ENCODE measurements at places on chromosomes 2 and 18.

DNA sequence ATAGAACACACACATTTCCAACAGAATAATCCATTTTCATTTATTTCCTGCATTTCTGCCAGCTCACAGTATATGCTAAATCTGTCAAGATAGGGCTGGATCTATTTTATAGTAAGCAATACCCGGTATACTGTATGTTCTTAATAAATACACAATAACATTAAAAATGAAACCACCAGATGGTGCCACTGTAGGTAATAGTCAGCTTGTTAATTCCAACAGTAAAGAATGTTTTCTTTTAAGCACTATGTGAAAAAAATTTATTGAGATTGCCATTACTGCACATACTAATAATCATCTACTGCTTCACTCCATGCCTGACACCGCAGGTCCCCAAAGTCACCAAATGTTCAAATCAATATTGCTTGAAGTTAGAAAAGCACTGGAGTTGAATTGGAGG, 131.5 kb upstream of the PGAP1 start:
- no peak for DNase-seq

- DNase-seq, result peak; percentile 42
Measured at GRCh38 chr2:207624185-207625013, 795 bp downstream of the METTL21A start.

DNA sequence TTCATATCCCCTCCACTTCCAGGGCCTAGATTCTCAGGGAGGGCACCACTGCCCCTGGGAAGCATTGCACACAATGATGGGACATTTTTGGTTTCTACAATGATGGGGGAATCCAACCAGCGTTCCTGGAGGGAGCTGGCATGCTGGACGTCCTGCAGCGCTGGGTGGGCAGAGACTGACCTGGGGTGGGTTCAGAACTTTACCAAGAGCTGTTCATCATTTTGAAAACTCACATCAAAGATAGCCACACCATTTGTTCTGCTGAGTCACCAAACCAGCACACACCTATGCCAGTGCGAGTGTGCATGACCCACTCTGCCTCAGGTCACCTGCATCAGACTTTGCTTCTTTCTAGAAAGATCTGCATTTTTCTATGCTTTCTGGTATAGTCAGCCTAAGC, 14.1 kb upstream of the ARMC9 start:
- DNase-seq, result no peak

DNA sequence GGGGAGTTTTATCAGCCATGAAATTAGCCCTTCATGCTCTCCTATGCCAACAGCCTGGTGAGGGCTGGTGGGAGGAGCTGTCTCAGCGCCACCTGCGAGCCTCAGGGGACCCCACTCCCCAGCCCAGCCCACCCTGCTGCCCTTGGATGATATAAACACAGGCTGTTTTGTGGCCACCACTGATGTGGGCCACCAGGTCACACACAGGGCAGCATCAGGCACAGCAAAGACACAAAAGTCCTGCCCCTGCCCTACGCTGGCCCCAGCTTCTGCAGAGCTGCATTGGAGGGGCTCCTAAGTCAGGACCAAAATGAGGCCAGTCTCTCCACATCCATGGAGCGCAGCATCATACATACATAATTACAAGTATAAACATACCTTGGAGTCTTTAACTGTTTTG, 110.6 kb upstream of the TEX51 start:
- no peak for DNase-seq

DNA sequence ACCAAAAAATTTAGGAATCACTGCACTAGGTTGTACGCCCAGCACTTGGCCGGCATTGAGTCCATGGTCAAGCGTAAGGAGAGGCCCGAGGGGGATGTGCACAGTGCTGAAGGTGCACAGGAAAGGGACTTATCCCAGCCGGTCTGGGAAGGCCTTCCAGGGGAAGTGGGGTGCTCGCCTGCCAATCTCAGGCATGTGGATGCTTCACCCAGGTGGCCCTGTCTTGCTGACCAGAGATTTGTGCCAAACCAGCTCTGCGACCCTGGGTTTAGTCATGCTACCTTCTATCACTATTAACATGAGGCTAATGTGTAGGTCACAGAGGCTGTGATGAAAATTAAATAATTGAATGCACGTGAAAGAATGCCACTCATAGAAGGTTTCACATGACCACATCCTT, 1.7 kb upstream of the ITM2C start:
- DNase-seq, result no peak

GRCh38 chr18:35729991-35730668, 148.6 kb downstream of the GALNT1 start:
- DNase-seq, result no peak

DNA sequence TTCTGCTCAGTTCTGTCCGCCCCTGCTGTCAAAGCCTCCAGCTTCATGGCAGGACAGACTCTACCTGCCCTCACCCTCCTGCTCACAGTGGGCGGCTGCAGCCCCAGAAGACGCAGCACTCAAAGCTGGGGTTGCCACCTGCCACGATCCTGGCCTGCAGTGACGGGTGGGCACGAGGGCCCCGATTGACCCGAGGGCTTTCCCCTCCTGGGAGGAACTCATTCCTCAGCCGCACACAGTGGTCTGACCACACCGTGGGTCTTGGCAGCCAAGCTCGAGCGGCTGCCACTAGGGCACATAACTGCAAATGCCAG, 47.1 kb downstream of the HS6ST1 start:
- DNase-seq, result no peak

DNA sequence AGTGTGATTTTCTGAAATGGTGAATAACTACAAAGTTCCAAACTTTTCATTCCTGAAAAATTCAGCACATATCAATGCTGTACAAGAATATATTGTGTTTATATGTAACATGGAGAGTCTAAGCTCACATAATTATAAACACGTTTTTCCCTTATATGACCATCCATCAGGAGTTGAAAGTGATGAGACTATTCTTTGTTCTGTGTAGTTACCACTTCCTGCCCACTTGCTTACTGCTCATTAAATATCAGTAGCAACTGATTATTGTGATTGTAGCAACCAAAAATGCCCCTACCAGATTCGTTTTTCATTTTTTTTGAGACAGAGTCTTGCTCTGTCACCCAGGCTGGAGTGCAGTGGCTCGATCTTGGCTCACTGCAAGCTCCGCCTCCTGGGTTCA, 30.8 kb downstream of the OTX1 start:
- DNase-seq, result no peak

GRCh38 chr2:199988151-199988550, 32.8 kb downstream of the MAIP1 start:
- DNase-seq, result no peak

GRCh38 chr2:171158790-171159371, 1.8 kb downstream of the TLK1 start:
- no peak for DNase-seq

DNA sequence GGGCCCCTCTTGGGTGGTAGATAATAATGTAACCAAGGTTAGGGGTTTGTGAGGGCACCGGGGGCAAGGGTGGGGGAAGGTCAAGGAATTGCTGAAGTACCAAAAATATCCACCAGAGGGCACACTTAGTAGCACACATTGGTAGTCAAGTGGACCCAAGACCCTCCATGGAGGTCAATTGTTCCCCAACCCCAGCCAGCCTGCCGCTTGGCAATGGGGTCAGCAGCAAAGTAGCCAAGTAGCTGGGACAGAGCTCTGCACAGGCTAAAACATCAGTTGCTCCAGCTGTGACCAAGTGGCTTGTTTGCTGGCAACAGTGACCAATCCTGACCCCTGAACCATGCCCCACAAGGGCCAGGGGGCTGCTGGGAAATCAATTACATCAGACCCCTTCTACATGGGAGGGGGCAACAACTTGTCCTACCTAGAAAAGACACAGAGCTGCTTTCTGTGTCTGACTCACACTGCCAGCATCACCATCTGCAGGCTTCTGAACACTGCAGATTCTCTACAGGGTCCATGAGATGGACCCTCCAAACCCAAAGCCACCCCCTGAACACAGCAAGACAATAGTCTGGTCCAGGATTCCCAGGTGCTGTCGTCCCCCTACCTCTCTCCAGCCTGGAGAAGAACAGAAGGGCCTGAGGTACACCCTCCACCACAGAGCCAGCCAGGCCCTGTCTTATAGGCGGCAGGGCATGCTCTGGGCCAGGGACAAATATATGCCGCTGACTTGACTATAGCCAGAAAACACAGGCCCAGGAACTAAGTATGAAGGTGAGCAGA, 76.0 kb downstream of the EMX1 start:
- peak; percentile 93 for DNase-seq

DNA sequence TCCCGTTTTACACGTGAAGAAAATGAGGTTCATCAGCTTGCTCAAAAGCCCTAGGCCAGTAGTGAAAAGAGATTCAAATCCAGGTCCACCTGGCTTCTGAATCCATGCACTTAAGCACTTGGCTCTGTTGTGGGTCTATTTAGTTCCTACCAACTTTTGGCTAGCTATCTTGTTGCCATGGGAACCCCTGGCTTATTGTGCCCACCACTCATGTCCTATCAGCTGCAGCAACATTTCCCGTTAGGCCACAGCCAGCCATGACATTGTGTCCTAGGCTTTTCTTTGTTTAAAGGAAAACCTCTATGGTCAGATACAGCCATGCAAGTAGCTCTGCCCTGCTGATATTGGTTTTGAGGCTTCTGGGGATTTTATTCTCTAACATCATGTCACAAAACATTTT, 49.8 kb downstream of the PLEK start:
- no peak for DNase-seq

DNA sequence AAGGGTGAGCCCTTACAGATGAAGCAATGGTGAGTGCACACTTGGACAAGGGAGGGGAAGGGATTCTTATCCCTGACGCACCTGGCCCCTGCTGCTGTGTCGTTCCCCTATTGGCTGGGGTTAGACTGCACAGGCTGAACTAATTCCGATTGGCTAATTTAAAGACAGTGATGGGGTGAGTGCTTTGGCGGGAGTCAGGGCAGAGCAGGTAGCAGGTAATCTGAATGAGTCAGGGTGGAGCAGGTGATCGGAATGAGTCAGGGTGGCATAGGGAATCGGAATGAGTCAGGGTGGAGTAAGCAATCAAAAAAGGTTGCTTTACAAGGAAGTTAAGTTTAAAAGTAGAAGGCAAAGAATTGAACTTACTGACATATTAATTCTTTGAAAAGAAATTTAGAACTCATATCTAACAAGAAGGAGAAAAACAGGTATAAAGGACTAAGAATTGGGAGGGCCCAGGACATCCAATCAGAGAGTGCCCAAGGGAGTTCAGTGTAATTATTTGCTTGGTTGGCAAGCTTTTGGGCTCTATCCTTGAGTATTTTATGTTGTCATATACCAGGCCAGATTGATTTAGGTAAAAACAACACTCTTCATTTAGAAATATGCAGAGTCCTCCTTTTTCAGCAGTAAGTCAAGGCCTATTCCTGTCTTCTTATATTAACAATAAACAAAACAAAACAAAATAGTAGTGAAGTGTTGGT, 52.3 kb upstream of the RALBP1 start:
- DNase-seq, result no peak

GRCh38 chr2:136785215-136785614, 19.9 kb downstream of the THSD7B start:
- DNase-seq, result no peak

DNA sequence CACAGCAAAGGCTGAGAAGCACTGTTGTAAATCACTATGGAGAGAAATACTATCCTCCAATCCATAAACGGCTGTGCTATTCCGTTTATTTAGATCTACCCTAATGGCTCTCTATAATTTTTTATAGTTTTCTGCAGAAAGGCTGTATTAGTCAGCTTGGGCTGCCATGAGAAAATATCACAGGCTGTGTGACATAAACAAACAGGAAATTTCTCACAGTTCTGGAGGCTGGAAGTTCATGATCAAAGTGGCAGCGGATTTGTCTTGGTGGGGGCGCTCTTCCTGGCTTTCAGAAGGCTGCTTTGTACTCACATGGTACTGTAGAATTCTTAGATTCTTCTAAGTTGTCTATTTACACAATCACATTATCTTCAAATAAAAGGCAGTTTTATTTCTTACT, 44.1 kb downstream of the C1D start:
- DNase-seq, result no peak

GRCh38 chr2:173441222-173441621, 86.5 kb downstream of the CDCA7 start:
- no peak for DNase-seq

- DNase-seq, result no peak
Measured at GRCh38 chr2:233168445-233168844, 83.0 kb upstream of the ATG16L1 start.

- DNase-seq, result no peak
Measured at GRCh38 chr2:4358837-4359236, 655.5 kb downstream of the DCDC2C start.

GRCh38 chr2:28293416-28293815, 99.2 kb upstream of the FOSL2 start:
- DNase-seq, result no peak

GRCh38 chr2:22981785-22982184, 403.2 kb upstream of the KLHL29 start:
- DNase-seq, result no peak

GRCh38 chr2:25078170-25079049, 36.5 kb downstream of the EFR3B start:
- no peak for DNase-seq

DNA sequence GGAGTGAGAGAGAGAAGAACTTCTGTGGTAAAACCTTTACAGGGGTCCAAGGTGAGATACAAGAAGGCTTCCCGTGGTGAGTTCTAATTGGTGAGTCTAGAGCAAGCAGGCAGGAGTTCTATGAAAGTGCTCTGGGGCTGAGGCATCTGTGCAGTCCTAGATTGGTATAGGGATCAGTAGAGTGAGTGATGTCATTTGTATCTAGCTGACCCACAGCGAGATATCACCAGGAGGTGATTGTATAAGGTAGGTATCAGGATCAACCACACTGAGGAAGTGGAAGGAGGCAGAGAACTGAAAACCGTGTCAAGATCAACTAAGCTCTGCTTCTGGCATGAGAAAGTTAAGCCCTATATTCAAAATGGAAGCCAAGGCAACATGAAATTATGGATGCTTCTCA, 1648.9 kb upstream of the TMEFF2 start:
- no peak for DNase-seq

- DNase-seq, result no peak
Measured at GRCh38 chr2:99451280-99451679, 38.5 kb downstream of the REV1 start.

- no peak for DNase-seq
Measured at GRCh38 chr2:74212702-74213410, 14.4 kb downstream of the MTHFD2 start.

DNA sequence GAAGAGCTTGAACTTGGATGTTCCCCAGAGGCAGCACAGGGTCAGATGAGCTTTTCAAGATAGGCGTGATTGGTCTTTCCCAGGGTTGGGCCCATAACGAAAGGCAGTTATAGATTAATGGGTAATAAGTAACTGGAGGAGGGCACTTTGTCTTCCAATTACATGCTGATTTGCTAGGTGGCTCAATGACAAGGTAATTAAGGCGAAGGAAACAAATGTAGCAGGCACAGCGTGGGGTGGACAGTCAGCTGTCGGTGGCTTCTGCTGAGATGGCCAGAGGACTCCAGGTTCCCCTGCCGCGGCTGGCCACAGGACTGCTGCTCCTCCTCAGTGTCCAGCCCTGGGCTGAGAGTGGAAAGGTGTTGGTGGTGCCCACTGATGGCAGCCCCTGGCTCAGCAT, at the start of gene UGT1A4:
TSS of gene UGT1A4 (plus strand) at position 185 of the 400 bp plus-strand sequence. CDS start at position 270, 85 bp downstream.
- no peak for DNase-seq

- DNase-seq, result no peak
Measured at GRCh38 chr18:58313491-58314032, 269.5 kb downstream of the NEDD4L start.

All from HuH-7 (cell line).